D721Med (cell line): ENCODE measurements at places on chromosomes 6 and 20.

GRCh38 chr6:111423960-111424846, 58.8 kb downstream of the REV3L start:
- no peak for DNase-seq

DNA sequence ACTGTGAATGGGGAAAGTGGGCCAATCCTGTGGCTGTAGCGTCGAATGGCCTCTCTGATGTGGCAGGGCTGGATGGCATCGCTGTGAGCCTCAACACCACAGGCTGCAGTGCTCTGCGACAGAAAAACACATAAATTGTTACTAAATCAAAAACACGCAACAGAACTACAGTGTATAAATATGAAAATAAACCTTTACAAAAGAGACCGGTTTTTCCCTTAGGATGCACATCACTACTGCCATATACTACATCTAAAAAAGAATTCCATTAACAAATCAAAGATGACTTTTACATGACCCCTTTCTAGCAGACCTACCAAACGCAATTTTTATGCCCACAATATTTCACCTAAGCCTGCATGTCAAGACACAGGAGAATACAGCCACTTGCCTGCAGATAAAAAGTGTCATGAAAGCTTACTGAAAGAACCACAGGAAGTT, 395.5 kb upstream of the RUNX2 start:
- no peak for DNase-seq

DNA sequence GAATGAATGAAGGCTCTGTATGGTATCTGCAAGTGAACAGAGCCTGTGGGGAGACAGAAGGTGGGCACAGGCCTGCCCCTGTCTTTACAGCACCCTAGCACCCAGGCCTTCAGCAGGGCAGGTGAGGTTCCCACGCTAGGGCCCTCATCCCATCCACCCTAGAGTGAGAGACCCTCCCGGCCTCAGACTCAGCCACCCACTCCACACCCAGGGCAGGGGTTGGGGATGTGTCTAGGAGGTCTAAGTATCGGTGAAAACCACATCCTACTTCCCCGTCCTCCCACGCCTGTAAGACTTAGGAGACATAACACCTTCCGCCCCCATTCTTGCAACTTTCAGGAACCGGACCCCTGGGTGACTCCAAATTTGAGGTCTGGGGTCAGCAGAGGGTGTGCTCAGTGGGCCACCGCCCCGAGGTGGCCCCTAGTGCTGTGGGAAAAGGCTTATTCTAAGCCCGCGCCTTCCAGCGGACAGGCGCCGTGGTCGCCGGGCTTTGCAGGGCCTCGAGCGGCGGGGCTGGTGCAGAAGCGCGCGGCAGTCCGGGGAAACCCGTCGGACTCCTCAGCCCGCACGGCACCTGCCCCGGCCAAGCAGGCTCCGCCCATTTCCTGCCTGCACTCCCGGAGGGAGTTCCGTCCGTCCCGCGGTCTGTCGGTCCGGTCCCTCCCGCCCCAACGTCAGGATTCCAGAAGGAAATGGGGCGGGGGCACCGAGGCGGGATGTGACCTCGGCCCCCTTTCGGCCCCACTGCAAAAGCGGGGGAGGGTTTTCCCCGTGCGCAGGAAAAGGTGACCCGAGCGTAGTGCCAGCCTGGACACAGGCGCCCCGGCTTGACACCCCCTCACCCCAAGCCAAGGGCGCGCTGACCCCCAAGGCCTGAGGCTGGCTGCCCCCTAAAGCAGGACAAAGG, 868 bp downstream of the SAMD10 start:
- DNase-seq: no peak

DNA sequence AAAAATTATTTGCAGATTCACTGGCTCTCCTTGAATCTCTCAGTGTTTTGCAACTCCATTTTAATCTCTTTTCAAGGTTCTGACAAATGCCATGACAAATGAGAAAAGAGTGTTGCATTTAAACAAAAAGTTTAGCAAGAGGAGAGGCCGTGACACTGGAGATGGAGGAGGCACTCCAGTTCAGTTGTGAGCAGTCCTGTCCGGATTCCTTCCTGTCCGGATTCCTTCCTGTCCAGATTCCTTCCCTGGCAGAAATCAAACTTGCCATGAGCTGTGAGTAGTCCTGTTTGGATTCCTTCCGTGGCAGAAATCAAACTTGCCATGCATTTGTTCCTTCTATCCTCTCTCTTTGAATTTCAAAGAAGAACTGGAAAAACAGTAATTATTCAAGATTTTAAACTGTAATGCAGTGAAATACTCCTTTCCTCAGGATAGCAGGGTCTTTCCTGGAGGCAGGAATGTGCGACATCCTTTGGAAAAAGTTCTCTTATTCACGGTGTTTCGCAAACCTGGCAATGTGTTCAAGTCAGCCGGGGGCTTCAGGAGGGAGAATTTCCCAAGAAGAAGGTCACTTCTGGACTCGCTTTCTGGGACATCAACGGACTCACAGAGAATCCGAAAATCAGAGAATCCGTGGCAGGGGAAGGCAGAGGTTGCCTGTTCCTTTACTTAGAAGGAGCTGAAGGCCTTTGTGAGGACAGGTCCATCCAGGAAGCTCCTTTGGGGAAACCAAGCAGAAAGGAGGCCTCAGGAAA, 48.7 kb upstream of the DACT2 start:
- no peak for DNase-seq

DNA sequence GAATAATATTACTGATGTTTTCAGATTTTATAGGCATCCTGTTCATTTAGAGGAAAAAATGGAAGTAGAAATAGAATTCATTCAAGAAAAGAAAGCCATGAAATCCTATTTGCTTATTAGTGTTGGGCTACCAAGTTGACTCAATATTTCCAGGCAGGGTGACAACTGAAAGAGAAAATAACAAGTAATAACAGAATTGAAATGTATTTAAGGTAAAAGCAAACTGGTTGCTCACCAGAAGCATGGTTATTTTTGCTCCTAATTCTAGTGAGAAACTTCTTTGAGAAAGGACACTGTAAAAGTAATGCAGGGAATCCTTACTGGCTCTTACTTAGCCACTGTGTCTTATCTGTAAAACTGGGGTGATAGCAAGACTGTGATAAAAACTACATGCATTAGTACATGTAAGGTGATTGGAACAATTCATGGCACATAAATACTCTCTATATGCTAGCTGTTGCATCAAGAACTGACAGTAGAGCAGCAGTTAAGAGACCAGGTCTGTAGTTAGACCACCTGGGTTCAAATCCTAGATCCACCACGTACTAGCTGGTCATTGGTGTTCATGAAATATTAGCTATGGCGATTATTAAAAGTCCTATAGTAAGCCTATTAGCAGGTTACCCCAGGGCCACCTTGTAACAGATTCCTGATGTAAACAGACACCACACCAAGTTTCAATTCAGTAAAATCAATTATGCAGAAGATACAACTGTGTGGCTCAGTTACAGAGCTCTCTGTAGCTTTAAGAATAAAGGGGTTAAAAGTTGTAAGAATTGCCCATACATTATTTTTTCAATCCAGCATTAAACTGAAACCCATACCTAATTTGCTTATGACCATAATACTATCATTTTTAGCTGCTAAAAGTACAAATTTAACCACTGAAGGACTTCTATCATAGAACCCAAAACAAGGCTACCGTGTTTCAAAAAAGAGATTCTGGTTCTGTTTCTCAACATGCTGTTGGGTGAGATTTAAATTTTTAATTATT, 159.2 kb upstream of the COL21A1 start:
- no peak for DNase-seq

DNA sequence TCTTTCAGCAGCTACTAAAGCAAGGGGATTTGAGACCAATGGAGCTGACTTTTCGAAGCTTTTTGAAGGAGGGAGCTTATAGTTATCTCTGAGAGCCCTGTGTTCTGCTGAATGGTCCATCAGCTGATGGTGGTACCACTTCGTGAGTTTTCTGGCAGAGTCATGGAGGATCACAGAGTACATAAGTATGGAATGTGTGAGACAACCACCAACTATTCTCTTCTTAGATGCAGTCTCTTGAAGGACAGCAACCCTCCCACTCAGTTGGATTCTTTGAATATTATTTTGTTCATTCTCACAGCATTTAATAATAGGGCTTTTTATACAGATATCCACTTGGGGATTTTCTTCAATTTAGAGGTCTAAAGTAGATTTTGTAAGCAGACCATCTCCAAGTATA, 75.3 kb downstream of the ELOVL2 start:
- no peak for DNase-seq

DNA sequence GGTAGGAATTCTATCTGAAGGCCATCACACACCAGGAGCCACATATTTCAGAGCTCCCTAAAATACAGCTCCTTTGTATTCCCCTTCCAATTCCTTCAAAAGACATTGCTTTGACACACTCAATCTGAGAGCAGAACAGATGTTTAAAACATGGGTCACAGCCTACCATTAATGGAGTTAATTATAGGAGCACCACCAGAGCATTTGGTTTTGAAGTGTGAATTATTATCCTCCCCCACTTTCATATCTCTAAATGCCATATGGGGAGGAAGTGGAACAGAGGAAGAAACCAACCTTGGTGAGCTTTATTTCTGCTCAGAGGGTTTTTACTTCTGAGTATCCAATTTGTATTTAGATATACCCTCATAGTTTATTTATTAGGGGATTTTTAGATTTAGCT, 50.7 kb upstream of the TNFRSF21 start:
- no peak for DNase-seq

DNA sequence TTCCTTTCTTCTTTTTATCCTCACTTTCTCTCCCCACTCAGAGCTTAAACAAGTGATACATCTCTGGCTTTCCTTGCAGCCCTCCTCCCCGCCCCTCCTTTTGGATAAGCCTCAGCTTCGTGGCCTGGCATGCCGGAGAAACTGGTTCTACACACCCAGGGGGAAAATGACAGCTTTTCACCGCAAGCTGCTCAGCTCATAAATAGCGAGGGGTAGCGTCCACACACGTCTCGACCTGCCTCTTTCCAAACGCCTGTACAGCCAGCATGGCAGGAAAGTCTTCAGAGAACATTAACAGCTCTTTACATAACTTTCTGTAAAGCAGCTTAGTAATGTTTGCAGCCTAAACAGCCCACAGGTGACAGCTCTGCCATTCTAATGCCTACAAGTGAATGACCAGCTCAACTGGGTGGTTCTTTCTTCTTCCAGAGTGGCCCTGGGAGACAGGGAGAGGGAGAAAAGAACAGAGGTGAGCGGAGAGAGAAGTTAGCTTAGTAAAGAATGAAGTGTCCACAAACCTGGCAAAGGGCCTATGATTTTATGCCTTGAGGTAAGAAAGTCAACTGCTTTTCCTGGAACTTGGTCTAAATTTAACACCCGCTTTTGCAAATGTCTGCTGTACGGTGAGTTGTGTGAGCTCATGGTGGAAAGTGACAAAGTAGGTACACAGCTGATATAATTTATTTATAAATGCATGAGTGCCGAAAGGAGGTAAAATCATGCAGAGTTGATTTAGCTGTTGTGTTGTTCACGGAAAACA, 251.5 kb downstream of the TFAP2A start:
- no peak for DNase-seq

DNA sequence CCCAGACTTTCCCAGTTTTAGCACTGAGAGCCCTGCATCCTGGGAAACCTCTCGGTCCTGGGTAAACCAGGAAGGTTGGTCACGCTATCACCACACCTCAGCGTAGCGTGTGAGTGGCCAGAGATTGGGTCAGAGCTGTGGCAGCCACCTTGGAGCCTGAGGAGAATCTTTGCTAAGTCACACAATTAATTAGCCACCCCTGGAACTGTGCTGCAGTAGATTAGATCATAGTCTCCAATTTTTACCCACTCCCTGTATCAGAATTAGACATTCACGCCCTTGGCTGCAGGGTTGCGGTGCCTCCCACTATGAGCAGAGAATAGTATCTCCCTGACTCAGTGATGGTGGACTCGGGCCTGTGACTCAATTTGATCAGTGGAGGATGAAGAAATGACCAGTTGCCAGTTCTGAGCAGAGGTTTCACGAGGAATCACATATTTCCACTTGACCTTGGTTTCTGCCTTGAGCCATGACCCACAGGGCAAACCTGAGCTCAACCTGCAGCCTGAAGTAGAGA, 6.0 kb upstream of the PTGIS start:
- no peak for DNase-seq

DNA sequence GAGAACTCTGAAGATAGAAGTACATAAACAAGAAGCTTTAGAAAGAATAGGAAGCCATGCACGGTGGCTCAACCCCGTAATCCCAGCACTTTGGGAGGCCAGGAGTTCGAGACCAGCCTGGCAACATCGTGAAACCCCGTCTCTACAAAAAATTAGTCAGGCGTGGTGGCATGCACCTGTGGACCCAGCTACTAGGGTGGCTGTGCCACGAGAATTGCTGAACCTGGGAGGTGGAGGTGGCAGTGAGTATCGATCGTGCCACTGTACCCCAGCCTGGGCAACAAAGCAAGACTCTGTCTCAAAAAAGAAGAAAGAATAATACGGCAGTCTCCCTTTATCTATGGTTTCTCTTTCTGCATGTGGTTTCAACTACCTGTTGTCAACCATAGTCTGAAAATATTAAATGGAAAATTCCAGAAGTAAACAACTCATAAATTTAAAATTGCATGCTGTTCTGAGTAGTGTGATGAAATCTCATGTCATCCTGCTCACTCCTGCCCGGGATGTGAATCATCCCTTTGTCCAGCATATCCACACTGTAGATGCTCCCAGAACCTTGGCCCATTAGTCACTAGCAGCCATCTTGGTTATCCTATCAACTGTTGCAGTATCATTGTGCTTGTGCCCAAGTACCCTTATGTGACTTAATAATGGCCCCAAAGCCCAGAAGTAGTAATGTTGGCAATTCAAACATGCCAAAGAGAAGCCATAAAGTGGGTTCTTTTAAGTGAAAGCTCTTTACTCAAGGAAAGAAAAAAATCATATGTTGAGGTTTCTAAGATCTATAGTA, 22.1 kb downstream of the DEK start:
- DNase-seq: no peak

DNA sequence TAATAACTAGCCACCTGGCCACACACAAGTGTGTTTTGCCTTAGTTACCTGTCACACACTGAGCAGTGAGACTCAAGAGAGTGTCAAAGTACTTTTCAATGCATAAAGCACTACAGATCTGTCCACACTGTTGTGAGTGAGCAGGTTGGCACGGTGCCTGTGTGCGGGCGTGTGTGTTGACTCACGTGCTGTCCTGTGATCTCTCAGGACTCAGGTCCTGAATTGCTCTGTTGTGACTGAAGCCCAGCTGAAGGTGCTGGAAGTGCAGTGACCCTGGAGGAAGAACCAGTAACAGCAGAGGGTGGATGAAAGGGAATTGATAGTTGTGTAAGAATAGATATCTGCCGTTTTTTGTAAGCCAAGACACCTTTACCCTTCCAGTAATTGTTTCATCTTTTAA, 18.3 kb downstream of the SLC16A10 start:
- no peak for DNase-seq

DNA sequence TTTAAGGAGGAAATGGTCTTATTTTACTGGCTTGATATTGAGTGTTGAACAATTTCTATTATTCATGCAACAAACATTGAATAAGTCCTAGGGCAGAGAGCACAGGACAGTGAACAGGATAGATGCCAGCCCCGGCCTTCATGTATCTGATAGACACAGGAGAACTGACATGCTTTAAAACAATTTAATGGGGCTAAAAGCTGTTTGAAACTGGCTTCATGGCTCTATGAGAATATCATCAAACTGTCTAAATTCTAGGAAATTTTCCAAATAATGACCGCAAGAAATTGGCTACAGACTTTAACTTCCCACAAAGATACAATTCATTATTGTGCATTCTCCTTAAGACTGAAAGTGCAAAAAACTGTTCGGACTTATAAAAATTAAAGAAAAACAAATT, 69.0 kb downstream of the ID4 start:
- DNase-seq: no peak
